ENCODE measurements at places on chromosomes 6 and 20. TPM values are rescaled to one million over a fixed set of nuclear protein-coding genes. Genes with fewer than 3 reads are reported as not detected.

GRCh38 chr20:58038123-58038654 is 190.3 kb downstream of the ANKRD60 start:
- DNase-seq: no peak

GRCh38 chr6:20403766-20404640 is 2.3 kb downstream of the E2F3 start:
- DNase-seq: peak; percentile 85

DNA sequence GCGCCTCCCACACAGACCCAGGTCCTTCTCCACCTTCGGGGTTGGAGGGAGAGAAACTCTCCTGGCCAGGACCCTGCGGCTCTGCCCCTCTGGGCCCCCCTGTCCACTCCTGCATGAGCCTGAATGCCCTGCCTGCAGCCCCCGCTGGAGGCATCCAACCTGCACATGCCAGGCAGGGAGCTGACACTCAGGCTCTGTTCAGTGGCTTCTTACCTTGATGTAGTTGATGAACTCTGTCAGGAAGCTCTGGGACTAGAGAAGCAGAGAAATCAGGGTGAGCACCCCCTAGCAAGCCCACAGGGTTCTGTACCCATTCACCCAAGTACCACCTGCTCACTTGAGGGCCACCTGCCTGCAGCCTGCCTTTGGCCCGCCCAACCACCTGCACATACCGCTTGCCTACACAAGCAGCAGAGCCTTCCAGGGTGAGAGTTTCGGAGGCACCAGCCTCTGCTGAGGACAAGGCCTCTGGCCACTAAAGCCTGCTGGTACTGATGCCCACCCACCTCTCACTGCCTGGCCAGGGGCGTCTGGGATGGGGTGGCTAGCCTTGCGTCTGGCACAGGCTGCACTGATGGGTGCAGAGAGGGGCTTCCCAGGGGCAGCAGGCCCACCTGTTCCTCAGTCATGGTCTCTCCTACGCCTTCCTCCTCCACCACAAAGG is 9.7 kb downstream of the DDRGK1 start:
- no peak for DNase-seq

- no peak for DNase-seq
Observed at GRCh38 chr6:15025446-15025845, 220.4 kb upstream of the JARID2 start.

GRCh38 chr6:108175592-108176279 is 9.9 kb downstream of the NR2E1 start:
- DNase-seq: no peak

DNA sequence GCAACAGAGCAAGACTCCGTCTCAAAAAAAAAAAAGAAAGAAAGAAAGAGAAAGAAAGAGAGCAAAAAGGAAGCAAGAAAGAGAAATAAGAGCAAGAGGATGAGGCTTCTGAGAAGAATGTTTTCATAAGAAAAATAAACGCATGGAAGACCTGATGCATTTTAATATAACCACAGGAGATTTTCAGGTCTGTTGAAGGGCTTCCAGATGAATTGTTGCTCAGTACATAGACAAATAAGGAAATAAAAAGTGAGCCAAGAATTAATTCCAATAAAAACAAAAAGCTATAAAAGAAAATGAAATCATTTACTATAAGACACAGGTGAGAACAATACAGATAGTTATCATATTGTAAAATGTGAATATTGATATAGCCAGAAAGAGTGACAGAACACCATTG is 43.5 kb downstream of the PERP start:
- no peak for DNase-seq

DNA sequence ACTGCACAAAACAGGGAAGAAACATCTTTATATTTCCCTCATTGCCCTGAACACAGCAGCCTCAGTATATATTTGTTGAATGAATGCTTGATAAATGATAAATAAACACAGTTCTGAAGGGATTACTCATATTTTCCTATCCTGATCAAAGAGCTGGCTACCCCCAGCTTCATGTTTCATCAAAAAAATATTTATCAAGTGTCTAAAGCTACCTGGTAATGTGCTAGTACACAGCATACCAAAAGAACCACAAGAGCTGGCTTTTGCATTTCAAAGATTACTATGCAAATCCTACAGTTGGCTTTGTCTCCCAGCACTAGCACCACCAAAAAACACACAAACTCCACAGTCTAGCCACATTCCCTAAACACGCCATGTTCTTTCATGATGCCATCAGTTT is 130.0 kb downstream of the BTBD9 start:
- DNase-seq: no peak

DNA sequence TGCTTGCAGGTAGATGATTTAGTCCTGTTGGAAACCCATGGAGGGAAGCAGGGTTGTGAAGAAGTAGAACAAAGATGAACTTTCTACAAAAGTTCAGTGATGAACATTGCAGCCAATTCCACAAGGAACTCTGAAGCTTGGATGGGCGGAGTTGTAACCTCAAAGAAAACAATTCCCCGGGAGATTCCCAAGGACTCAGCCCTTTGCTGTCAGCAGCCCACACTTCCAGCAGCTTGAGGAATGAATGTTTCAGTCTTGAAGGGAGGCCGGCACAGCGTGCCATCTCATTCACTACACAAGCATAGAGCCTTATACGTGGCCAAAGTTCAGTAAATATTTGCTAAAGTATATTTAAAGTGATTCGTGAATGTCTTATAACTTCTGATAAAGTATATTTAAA is 269.4 kb downstream of the NKAIN2 start:
- DNase-seq: no peak

DNA sequence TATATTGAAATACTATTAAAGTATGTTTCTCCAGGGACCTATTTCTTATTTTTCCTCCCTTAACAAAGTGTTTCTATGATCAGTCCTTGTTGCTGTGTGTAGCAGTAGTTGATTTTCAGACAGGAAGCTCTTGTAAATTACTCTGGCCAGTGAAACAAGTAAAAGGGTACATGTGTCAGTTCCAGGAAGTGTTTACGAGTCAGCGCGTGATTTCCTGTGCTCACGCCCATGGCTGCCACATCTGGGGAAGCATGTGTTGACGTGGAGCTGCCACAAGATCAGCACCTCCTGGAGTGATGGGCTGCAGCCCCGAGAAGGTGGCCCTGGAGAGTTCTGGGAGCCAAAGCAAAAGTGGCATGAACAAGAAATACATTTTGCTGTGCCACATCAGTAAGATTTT is 38.6 kb upstream of the GGTLC1 start:
- DNase-seq: peak; percentile 90

DNA sequence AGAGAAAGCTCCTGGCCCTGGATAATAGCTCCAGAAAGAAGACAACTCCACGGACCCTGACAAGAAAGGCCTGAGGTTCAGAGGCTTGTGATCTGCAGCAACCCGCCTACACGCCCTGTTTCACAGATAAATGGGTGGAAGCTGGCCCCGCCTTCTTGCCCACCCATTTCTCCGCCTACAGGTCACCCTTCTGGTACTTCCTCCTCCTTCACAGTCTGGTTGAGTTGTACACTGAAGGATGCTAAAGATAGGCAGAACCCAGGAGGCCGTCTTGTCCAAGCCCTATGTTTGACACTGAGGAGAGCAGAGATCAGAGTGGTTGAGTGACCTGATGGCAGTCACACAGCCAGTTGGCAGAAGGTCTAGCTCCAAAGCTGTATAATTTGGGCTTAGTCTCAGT is 34.2 kb upstream of the MDGA1 start:
- peak; percentile 66 for DNase-seq

- DNase-seq: peak; percentile 62
Observed at GRCh38 chr20:1734269-1734858, 76.8 kb upstream of the SIRPG start.

DNA sequence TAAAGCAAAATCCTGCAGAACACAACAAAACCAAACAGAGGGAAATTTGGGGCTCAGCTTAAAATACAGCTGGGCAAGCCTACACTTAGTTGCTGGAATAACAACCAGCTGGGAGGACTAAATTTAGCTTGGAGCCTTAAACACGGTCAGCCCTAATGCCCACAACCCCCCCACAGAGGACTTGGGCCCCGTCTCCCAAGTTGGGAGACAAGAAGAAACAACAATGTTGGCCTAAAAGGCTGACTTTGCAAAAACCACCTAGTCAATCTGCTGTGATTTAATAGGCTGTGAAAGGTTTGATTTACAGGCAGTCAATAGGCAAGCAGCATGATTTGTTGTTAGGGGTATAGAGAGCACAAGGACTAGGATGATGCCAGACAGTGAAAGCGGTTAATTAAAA is 40.3 kb upstream of the ARMC2 start:
- DNase-seq: no peak

DNA sequence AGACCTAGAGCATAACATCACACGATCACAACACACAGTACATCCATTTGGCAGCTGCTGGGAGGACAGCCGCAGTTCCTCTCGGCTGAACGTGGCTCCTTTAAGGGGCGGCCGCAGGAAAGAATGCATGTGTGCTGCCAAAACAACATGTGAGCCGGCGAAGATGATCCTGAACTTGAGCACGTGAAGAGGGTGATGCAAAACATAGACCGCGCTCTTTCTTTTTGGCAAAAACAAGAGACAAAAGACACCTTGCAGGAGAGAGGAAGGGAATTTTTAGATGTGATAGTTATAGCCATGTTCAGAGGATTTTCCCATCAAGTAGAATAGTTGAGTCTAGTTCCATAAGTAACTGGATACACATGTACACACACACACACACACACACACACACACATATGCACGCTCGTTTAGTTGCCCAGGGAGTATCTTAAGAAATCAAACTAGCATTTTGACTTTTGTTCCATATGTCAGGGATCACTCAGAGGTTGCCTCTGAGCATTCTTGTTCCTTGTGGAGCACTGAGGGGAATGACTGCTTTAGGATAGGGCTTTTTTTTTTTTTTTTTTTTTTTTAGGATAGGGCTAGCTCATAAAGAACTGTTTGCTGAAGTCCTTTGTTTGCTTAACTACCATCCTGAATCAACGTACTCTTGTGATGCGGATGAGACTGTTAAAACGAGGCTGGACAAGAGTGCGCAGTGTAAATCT is 21.7 kb upstream of the RANBP9 start:
- no peak for DNase-seq

- DNase-seq: no peak
Observed at GRCh38 chr6:141024526-141024925, 1108.2 kb upstream of the GJE1 start.

DNA sequence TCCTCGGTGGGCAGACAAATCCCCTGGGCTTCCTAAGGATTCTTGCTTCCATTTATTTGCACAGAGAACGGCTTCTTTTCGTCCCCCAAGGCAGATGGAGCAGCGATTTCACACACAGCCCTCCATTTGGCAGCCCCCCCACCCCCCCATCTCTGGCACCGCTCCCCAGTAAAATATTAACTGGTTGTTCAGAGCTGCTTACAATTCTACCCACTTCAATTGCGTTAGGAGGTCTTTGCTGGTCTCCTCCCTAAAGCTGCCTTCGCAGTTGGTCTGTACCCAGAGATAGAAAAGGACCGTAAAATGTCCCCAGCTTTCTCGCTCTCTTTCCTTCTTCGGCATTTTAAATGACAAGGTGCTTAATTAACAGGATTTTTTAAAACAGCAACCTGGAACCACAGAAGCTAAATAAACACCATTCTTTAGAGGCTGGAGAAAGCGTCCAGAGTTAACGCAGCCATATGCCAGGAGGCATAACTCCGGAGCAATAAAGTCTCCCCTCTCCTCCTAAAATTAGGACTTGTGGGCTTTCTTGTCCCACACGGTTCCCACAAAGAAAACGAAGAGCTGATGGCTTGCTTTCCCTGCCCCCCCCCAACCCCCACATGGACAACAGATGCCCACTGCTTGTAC is 1.7 kb upstream of the ZMYND8 start:
- no peak for DNase-seq

DNA sequence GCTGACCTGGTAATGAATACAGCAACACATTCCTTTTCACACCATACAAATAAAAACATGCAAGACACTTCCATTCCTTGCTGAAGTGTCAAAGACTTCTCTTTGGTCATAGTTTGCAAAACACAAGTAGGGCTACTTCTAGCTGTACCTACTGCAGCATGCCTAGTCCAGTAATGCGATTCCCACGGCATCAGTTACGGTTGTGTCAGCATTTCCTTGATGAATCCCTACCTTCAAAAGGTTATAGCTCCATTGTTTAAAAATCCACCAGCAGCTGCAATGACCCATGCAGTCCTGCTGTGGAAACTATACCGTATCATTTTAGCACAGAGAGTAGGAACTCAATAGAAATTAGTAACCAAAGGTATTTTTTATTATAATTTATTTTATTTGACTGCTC is 1371.5 kb downstream of the EPHA7 start:
- DNase-seq: no peak

DNA sequence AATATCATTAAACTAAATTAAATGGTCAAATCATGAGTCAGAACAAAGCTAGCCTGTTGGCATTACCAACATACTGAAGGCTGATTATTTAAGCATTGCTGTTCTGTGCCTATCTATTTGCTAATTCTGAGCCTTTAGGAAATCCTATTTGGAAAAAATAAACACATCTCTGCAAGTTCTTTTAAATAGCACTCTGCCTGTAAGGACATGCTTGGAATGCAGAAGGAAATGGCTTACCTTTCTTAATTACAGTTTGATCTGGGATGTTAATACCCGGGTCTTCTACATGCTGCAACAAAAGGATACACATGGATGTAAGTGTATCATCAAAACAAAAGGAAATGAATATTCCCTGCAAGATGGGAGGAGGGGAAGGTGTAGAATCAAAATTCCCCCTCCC is 8.3 kb downstream of the TFAP2A start:
- DNase-seq: no peak

GRCh38 chr6:25014791-25015560 is 79.2 kb upstream of the RIPOR2 start:
- no peak for DNase-seq

DNA sequence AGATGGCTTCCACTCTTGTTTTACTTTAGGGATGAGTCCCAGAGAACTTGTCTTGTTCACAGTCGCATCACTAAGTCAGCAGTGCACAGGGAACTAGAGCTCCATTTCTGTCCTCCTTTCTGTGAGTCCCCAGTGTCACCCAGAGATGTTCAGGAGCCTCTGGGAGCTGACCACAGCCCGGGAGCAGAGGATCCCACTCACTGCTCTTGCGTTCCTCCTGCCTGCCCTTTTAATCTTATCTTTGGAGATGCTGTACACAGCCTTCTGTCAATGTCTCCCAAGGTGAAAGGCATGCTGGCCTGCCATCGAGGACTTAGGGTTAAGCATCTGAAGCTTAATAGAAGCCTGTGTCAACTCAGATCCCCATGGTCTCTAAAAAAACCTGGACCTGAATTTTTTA is 71.2 kb downstream of the IGF2R start:
- peak; percentile 6 for DNase-seq

GRCh38 chr6:7126754-7127153 is 19.0 kb downstream of the RREB1 start:
- no peak for DNase-seq

- no peak for DNase-seq
Observed at GRCh38 chr6:53834132-53834531, 39.3 kb downstream of the LRRC1 start.

GRCh38 chr6:149140910-149141290 is 176.6 kb upstream of the TAB2 start:
- DNase-seq: no peak

Gene LY86
- 2.9 TPM for total RNA-seq

Gene SLC25A27
- total RNA-seq: not detected

Gene SSTR4
- total RNA-seq: not detected

Gene SLC17A1
- not detected for total RNA-seq

Gene TPX2
- total RNA-seq: 172 TPM

Gene MATN4
- not detected for total RNA-seq

Measured in activated CD8-positive, alpha-beta T cell treated with anti-CD3 and anti-CD28 coated beads, Interleukin-2, amount 10 ng/mL, durations not matched to agents 7 days and 5 days (primary cell).